ENCODE measurements at places on chromosomes 4 and X.

DNA sequence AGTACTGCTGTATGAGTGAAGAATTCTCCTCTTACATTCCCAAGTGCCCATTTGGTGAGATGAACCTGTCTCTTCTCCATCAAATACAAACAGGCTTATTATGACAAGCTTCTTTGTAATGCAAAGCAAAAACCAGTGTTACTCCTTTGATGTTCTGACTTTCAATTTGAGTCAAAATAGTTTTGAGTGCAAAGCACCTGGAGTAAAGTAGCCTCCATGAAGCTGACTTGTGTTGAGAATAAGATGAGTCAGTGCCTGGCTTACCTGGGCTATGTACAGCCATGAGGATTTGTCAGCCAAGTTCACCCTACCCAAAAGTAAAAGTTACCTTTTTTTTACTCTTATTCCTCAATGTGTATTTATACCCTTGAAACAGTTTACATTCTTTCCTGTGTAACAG, 132.5 kb upstream of the FMR1 start:
- no peak for DNase-seq

- no peak for DNase-seq
These were observed 61.7 kb downstream of the GPR82 start for GRCh38 chrX:41785685-41786084.

DNA sequence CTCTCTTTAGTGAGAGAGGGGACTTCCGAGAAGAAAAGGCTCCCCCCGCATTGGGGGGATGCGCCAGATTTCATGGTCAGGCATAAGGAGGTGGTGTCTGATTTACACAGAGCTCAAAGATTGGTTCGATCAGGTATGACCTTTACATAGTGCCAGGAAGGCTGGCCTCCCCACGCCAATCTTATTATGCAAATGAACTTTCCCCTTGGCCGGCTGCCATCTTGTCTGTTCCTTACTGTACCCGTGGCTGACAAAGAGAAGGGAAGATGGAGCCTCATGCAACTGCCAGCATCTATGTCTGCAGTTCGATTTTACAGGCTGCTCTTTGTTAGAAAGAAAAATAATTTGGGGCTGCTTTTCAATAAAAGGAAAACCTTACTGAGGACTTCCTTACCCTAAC, 197.2 kb downstream of the GPM6A start:
- no peak for DNase-seq

DNA sequence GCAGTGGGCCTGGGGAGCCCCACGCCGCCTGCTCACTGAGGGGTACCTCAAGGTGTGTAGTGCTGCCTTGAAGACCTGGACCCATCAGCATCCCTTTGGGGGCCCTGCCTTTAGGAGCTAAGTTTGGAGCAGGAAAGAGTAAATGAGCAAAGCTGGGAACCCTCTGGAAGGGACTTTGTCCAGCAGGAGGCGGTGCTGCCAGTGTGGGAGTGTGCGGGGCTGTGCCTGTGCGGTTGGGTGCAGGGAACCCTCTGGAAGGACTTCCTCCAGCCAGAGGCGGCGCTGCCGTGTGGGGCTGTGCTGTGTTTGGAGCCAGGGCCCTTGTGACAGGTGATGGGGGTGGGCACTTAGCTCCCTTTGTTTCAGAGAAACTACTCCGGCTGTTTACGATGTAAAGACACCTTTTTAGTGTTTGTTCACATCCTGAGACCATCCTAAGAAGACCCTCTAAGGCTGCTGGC, 25.8 kb downstream of the RGS12 start:
- DNase-seq, result no peak
